ENCODE measurements at places on chromosomes 16 and 17. TPM values are rescaled to one million over a fixed set of nuclear protein-coding genes. Genes with fewer than 3 reads are reported as not detected.

RPTOR gene
- total RNA-seq = 30.7 TPM

RNU2-1 gene
- total RNA-seq = not detected

CKLF gene
- 68.3 TPM for total RNA-seq

THRA gene
- total RNA-seq = 17.8 TPM

ASIC2 gene
- 2.2 TPM for total RNA-seq

KCNJ18 gene
- not detected for total RNA-seq

SKAP1 gene
- total RNA-seq = not detected

PYY gene
- not detected for total RNA-seq

LAT gene
- 3.8 TPM for total RNA-seq

ANKRD40CL gene
- total RNA-seq = not detected

CHD9NB gene
- total RNA-seq = 1.1 TPM

SDK2 gene
- 0.92 TPM for total RNA-seq

DNAAF8 gene
- 0.75 TPM for total RNA-seq

OR4D1 gene
- not detected for total RNA-seq

C17orf78 gene
- total RNA-seq = not detected

KRTAP4-1 gene
- total RNA-seq = 0.22 TPM

EIF4A3 gene
- 211 TPM for total RNA-seq

C16orf74 gene
- 16.2 TPM for total RNA-seq

ACSM3 gene
- total RNA-seq = 3.1 TPM

All from A549 treated with GW870086 at 1 μM for 4 hours (cell line).